Activated CD8-positive, alpha-beta T cell treated with anti-CD3 and anti-CD28 coated beads, Interleukin-2, amount 10 ng/mL, durations not matched to agents 7 days and 5 days (primary cell): ENCODE measurements at places on chromosomes 6 and 20. TPM values are rescaled to one million over a fixed set of nuclear protein-coding genes. Genes with fewer than 3 reads are reported as not detected.

DNA sequence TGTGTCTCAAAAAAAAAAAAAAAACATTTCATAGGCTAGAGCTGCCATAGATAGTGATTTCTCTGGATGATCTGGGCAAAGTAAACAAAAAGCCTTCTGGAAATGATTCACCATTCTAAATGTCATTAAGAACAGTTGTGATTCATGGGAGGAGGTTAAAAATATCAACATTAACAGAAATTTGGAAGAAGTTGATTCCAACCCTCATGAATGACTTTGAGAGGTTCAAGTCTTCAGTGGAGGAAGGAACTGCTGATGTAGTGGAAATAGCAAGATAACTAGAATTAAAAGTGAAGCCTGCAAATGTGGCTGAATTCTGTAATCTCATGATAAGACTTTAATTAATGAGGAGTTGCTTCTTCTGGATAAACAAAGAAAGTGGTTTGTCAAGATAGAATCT is 26.8 kb upstream of the MMP24 start:
- no peak for DNase-seq

GRCh38 chr6:169328112-169328801 is 74.6 kb upstream of the THBS2 start:
- no peak for DNase-seq

- DNase-seq = no peak
These were observed 193.1 kb upstream of the SIM1 start for GRCh38 chr6:100657678-100658330.

DNA sequence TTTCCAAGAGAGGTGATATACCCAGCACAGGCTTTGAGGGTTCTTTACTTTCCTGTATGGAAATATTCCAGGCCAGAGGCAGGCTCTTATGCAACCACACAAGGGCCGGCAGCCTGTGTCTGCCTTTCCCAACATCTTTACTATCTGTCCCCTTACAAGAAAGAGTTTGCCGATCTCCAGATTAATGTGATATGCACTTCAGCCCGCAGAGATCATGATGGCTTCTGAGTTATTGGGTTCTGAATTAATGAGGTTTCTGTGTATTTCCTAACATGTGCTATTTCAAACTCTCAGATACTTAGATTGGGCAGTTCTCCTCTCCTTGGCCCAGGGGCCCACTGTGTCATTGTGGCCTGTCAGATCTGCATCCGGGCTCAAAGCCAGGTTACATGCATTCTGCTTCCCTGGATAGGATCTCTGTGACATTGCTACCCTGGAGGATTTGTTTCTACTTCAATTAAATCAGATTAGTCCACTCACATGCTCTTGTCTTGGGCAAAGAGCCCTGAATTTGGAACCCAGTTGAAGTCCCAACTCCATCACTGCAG is 56.6 kb downstream of the TGM2 start:
- no peak for DNase-seq

DNA sequence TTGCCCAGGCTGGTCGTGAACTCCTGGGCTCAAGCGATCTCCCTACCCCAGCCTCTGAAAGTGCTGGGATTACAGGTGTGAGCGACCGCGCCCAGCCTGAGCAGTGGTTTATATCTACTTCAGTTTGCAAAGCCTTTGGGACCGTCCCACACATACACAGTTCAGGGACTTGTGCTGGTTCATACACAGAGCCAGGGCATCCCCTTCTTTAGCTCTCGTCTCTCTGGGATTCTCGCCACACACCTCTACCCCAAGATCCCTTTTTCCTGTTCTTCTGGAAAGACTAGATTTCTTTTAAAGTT is 12.5 kb downstream of the CAP2 start:
- DNase-seq = no peak

DNA sequence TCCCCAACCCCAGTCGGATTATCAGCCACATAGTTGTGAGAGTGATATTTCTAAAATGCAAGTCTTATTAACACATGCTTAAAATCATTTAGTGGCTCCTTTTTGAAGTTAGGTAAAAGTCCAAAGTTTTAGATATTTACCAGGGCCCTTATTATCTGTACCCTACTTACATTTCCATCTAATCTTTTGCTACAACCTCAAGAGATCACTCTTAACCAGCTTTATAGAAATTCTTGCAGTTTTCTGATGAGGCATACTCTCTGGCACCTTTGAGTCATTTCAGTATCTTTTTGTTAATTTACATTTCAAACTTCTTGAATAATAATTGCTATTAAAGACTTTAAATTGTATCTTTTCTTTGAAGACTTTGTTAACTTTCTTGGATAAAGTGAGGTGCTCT is 453.3 kb downstream of the RFPL4B start:
- DNase-seq = no peak

DNA sequence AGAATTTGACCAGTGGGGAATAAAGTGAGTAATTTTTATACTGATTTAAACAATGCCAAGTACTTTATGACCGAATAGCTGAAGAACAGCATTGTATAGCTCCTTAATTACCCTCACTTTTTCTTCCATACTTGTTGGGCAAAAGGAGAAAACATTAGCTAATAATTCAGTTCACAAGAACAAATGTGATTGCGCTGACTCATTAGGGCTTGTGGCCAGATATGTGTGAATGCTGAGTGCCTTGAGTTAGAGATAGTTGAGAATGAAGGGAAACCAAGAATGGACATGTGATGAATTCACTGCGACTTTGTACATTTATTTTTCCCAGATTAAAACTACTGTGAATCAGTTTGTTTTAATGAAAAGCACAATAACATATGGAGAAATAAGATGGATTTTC is 669.4 kb downstream of the TFAP2A start:
- DNase-seq = no peak

- no peak for DNase-seq
These were observed 3.5 kb downstream of the SOBP start for GRCh38 chr6:107493158-107494057.

- DNase-seq = no peak
These were observed 112.6 kb downstream of the GPR63 start for GRCh38 chr6:96724641-96725040.

DNA sequence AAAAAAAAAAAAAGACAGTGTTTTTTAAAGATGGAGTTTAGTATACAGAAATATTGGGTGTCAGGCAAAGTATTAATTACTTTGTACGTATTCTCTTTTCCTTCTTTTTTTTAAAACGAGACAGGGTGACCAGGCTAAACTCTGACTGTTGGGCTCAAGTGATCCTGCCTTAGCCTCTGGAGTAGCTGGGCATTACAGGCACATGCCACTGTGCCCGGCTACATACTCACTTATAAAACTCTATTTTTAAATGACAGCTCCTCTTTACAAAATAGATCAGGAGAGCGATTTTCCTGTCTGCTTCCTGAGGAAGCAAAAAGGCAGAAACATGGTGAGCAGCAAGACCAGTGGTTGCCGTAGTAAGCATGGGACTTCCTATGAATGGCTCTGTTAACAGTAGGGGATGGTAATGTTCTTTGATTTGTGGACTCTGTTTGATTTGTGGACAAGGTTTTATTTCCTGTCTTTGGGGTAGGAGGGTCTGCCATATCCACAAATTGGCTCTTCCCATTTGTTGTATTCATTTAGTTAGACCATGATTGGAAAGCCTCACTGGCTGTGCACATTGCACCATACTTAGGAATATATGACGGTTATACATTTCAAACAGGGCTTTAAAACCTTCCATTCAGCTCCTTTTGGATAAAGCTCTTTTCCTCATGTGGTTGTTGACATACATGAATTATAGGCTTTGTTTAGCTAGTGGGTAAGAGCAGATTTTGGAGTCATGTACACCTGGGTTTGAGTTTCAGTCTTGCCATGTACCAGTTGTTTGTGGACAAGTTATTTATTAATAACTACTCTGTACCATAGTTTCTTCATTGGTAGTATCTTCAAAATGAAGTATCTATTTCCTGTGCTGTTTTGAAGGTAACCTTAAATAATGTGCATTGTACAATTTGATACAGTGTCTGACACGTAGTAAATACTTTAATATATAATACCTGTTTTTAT is 45.1 kb downstream of the PTPRA start:
- DNase-seq = no peak

SULF2 gene
- 0.58 TPM for total RNA-seq

ID4 gene
- not detected for total RNA-seq

HS3ST5 gene
- not detected for total RNA-seq

DNPH1 gene
- total RNA-seq = 42.5 TPM
